ENCODE measurements at places on chromosomes 3 and 15.

GRCh38 chr3:181794011-181794790 lies 82.5 kb downstream of the SOX2 start:
- DNase-seq = no peak

DNA sequence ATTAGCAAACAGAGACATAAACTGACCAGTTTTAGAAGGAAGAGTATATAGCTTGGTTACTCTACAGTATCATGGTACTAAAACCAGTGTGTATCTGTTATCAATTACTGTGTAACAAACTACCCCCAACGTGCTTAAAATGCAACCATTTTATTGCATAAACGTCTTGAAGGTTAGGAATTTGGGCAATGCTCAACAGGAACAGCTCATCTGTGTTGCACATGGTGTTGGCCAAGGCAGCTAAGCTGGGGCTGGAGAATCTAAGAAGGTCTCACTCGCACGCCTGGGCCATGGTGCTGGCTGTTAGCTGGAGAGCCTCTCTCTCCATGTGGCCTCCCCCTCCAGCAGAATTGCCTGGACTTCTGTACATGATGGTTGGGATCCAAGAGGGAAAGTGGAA lies 81.2 kb upstream of the THBS1 start:
- DNase-seq = no peak

GRCh38 chr15:93973287-93973686 lies 258.1 kb upstream of the MCTP2 start:
- DNase-seq = no peak

DNA sequence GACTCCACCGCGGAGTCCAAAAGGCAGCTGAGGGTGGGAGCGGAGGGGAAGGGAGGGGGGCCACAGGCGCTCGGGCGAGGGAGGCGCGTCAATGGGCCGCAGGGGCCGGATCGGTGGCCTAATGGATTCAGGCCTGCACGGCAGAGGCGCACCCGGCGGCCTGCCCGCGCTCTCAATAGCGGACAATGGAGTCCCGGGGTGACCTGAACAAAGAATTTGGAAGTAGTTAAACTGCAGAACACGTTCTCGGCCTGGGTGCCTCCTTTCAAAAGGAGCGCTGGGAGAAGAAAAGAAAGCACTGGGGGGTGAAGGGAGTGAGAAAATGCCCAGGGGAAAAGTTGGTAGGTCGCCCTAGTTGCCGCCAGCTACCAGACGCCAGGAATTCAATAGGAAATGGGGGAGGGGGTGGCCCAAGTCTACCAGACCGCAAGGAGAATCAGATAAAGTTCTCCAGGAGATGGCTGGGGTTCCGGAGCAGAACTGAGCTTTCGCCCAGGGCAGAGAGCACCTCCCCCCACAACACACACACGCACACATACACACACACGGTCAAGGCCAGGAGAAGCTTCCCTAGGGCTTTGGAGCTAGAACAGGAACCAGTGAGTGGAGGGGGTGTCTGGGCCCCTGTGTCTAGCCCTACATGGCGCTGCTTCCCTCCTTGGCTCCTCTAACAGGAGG lies 25.8 kb upstream of the POLG start:
- DNase-seq = no peak

- DNase-seq = no peak
These were observed 17.5 kb upstream of the MYO5A start for GRCh38 chr15:52546031-52546751.

DNA sequence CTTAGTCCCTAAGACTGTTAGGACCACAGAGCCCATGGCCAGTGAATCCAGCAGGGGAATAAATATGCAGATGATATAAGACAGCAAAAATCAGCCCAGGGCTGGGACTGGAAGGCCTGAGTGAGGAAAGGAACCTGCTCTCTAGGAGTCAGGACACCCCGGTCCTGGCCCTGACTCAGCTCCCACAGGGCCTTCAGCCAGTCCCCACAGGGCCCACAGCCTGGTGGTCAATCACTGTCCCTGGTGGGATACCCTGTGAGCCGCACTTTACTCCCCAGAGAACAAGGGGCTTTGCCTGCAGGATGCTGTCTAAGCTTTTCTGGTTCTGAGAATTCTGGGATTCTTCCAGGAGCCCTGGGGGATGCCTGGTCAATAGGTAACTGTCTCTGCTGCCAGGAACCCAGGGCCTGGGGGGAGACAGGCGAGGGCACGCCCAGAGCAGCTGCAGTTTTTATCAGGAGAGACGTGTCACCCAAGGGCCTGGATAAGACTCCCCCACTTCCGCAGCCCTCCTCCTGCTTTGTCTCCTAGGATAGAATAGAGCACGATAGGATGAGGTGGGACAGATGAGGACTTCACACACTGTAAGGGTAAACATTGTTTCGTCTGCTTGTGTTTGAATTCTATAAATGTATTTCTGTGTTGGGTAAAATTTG lies 49.5 kb upstream of the MCF2L2 start:
- no peak for DNase-seq

DNA sequence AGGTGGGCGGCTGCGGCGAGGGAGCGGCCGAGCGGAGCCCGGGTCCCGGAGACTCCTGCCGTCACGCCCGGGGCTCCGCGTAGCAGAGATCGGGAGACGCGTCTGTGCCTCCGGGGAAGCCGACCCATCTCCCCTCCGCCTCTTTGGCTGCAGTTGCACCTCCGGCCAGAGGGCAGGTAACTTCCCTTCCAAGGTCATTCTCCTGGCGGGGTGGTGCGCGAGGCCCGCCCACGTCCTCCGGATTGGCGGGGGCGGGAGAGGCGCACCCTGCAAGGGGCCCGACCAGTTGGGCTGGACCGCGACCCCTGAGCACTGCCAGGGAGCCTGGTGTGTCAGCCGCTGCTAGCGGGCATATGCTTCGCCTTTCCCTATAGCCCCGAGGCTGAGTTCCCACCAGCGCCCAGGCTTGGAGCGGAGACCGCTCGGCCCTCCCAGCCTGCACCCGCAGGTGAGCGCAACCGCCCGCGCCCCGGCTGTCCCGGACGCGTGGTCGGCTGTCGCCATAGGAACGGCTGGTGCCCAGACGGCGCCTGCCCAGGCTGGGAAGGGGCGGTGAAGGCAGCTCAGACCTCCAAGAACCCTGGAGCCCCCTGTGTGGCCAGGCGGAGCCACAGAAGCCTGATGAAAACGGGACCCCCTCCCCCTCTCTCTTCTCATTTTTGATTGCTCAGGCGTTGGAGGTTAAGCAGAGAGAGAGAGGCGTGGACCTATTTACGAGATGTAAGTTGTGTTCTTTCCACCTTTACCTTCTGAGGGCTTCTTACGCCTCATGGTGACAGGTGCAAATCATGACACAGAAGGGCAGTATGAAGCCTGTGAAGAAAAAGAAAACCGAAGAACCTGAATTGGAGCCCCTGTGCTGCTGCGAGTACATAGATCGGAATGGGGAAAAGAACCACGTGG lies 453 bp downstream of the ZDHHC23 start:
- DNase-seq = no peak

- DNase-seq = peak; percentile 46
These were observed 918.4 kb downstream of the NAALADL2 start for GRCh38 chr3:175777495-175777894.

GRCh38 chr3:177824190-177824786 lies 627.0 kb upstream of the TBL1XR1 start:
- no peak for DNase-seq

DNA sequence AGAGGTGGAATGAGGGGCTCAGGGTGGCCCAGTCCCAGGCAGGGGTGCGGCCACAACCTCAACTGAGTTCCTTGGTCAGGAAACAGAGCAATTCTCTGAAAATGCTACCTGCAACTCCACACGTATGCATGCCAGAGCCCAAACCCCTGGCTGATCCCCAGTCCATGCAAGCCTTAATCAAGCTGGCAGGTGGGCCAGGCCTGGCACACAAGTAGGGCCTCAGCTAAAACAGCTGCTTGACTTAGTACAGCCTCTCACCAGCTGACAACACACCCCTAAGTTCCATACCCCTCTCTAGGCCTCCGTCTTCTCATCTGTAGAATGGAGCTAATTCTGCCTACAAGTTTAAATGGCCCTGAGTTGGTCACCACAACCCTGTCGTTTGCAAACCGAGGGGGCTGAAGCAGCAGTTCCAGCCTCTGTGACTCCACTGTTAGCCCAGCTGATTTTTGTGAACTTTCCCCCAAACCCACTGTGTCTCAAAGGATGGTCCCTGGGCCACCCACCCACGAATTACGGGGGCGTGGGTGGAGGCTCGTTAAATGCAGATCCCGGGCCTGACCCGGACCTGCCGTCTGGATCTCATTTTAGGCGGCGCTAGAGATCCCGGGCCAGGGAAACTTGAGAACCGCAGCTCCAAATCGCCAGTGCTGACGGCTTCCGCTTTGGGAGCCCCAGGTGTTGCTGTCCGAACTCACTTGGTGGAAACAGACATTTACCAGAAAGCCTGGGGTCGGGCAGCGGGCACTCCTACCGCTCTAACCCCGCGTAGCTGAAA lies 927 bp downstream of the CHDH start:
- DNase-seq = no peak

GRCh38 chr3:134237454-134238145 lies 13.1 kb downstream of the RYK start:
- DNase-seq = no peak

DNA sequence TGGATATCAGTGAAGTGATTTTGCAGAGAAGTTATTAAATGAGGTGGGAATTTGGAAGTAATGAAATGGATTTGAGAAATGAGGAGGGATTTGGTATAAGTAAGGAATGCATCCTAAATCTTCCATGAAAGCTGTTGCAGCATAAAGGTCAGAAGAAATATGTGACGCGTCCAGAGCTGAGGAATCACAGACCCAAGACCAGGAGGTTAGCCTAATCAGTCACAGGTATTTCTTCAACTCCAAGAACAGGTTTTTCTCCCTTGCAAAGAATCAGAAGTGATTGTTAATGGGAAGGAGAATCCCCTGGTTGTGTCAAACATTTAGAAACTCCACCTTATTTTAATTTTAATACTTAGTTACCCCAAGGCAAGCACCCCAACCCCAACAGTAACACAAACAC lies 253.2 kb downstream of the MEX3B start:
- DNase-seq = no peak

DNA sequence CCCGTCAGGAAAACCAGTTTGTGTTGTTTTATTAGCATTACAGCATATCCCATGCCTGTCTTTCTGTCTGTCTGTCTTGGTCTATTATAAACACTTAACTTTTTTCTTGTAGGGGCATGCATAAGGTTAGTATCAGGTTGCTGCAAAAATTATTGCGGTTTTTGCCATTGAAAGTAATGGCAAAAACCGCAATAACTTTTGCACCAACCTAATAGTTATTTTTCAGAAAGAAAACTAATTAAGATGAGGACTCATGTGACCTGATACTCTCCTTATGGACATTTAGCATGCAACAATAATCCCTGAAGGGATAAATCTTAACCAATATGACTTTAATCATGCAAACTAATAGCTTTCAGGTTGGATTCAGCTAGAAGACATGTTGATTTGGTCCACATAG lies 326.7 kb upstream of the SUCLG2 start:
- DNase-seq = no peak

GRCh38 chr15:98677345-98678059 lies 29.2 kb downstream of the IGF1R start:
- no peak for DNase-seq

- DNase-seq = no peak
These were observed 96.7 kb downstream of the IL5RA start for GRCh38 chr3:3013317-3014052.

DNA sequence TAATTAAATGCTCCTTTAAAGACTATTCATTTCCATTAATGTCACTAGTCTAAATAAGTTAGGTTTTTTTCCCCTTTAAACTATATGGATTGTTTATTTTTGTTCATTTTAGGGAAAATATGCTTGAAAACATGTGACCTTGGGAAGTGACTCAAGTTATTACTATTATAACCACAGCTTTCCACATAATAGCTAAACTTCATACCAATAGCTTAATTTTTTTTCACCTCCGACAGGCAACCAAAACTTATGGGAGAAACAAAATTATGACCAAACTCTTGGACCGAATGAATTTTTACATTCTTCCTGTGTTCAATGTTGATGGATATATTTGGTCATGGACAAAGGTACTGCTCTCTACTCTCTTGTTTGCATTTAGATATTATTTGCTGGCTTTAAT lies 16.2 kb downstream of the CPA3 start:
- no peak for DNase-seq

- DNase-seq = no peak
These were observed 1.9 kb downstream of the CPNE4 start for GRCh38 chr3:132032959-132033358.

GRCh38 chr15:86608461-86609205 lies 529.0 kb downstream of the AGBL1 start:
- no peak for DNase-seq

- DNase-seq = no peak
These were observed 63.1 kb downstream of the PRKAR2A start for GRCh38 chr3:48784426-48785120.

DNA sequence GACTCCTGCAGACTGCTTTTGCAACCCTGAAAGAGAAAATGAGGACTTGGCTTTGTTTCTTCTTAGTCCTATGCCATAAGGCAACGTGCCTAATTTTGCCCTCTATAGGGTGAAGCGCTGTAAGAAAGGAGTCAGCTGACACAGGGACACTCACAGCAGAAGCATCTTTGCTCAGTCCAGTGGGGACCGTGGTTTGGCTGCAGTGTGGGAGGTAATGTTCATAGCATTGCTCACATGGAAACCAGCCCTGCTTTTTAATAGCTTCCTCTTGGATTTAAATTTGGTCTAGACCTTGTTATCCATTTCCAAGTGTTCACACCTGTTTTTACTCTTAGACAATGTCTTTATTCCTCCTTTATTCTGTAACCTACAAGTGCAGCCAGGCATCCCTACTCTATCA lies 1032.1 kb downstream of the NTRK3 start:
- DNase-seq = no peak

- peak; percentile 46 for DNase-seq
These were observed 168.6 kb downstream of the SHQ1 start for GRCh38 chr3:72679540-72680198.

DNA sequence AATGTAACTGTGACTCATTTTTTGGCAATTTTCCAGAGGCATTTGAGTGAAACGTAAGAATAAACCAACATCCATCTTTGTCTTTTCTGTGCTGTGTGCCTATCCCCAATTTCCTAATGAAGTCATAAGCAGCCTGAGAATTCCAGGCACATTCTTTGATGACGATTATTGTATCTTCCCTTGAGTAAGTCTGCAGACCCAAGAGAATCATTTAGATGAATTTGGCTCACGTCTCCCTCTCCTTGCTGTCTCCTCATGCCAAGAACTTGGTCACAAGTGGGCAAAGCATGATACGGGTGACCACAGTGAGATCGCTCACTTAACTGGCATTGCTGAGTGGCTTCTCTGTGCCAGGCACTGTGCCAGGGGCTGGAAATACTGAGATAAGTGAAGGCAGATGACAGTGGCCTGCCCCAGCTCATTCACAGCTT lies 384.5 kb upstream of the IL12A start:
- peak; percentile 47 for DNase-seq

DNA sequence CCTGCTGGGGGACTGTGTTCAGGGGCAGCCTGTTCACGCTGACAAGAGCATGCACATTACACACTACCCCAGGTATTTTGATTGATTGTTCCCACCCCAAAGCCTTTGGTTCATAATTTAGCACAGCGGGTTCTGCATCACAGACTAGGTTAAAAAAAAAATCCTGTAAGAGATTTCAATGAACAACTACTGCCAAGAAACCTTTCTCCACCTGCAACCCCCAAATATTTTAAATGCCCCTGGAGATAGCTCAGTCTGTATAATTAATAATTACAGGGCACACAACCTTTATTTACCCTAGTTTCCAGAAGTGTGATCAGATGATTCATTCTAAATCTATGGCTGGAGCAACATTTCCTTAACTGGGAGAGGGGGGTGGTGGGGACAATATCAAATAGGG lies 87.6 kb downstream of the NR2F2 start:
- DNase-seq = no peak

GRCh38 chr15:77858792-77859490 lies 218.6 kb downstream of the TBC1D2B start:
- DNase-seq = no peak
